ENCODE measurements at places on chromosomes 4 and X. TPM values are rescaled to one million over a fixed set of nuclear protein-coding genes. Genes with fewer than 3 reads are reported as not detected.

OPN1LW gene
- total RNA-seq: not detected

INPP4B gene
- 3.9 TPM for total RNA-seq

NR3C2 gene
- 7.6 TPM for total RNA-seq

ODAPH gene
- not detected for total RNA-seq

SMIM31 gene
- not detected for total RNA-seq
